ENCODE measurements at places on chromosomes 4 and X.

DNA sequence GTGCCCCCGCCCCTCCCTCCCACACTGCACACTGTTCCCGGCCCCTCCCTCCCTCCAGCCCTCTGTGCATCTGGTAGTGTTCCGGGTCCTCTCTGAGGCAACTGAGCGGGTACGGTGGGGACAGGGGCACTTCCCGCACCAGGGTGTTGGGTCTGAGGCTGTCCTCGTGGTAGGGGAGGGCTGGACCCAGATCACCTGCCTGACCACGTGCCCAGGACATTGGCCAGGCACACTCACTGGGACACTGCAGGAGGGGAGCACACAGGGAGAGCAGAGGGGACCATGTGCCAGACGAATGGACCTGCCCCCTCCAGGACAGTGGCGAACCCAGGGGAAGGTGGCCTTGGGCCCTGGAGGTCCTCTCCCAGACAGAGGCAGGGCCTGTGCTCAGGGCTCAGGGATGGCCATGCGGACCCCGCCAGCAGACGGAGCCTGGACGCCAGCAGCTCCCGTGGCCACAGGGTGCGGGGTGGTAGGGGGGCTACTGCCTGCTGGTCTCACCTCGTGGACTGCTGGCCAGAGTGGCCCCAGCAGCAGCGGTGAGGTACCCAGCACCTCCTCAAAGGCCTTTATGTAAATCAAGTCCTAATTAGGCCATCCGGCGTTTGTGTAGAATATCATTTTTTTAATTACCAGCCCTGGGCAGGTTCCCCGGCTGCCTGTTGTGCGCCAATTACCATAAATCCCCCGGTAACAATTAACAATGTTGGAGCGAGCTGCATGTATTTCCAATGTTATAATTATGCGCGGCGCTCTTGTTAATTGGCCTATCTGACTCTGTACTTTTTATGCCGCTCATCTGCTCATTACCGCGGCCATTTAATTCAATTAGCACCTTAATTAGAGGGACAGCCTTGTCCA is 106.9 kb downstream of the FAM53A start:
- no peak for DNase-seq

DNA sequence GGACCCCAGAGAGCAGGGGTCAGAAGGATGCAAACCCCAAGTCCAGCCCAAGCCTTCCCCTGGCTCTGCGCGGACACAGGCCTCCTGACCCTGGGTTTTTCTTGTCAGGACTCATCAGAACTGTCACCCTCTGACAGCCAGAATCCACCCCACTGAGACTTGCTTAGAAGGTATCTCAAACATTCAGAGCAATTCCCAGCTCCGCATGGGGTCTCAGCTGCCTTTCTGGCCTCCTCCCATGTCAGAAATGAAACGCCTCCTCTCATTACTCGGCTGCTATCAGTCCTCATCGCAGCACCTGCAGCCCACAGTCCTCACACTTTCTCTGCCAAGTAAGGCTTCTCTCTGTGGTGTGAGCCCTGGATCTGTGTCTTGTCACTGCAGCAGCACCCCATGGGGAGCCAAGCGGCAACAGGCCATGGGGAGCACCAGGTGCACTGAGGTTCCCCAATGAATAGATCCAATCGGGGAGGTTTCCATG is 97.8 kb downstream of the WFS1 start:
- no peak for DNase-seq

DNA sequence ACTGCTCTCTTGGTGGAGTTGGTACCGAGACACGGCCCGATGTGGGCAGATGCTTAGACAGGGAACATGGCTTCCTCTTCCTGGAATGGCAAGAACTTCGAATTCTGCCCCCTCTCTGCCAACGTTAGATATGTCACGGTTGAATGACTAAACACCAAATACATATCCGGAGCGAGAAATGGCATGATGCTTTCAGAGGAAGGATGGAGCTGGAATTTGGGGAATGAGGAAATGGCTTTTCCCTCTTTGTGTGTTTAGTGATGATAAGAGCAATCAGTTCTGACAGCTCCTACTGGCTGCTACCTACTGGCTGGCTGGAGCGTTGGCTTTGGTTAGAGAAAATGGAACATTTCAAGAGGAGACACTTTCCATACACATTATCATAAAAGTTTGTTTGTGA is 140.0 kb downstream of the DHRSX start:
- no peak for DNase-seq

- DNase-seq, result no peak
Observed at GRCh38 chr4:15352524-15352923, 75.3 kb upstream of the C1QTNF7 start.
